ENCODE measurements at places on chromosomes 5 and 9. TPM values are rescaled to one million over a fixed set of nuclear protein-coding genes. Genes with fewer than 3 reads are reported as not detected.

SHROOM1 gene
- total RNA-seq = 3.0 TPM

TSC1 gene
- 34.3 TPM for total RNA-seq

PTBP3 gene
- 165 TPM for total RNA-seq

RAD50 gene
- 32.3 TPM for total RNA-seq

INIP gene
- total RNA-seq = 36.1 TPM

PCDHB15 gene
- total RNA-seq = not detected

C9orf50 gene
- total RNA-seq = not detected

PDGFRB gene
- 4.1 TPM for total RNA-seq

S1PR3 gene
- 0.82 TPM for total RNA-seq

SLC23A1 gene
- 5.2 TPM for total RNA-seq

GHR gene
- total RNA-seq = not detected

ZNF483 gene
- total RNA-seq = 5.0 TPM

SLC6A18 gene
- not detected for total RNA-seq

FAM221B gene
- total RNA-seq = not detected

FRRS1L gene
- total RNA-seq = not detected

CLIC3 gene
- total RNA-seq = 0.91 TPM

ITK gene
- total RNA-seq = 184 TPM

ZDHHC11B gene
- 0.09 TPM for total RNA-seq

ORM2 gene
- not detected for total RNA-seq

SLC6A3 gene
- total RNA-seq = 0.41 TPM

SLC46A2 gene
- not detected for total RNA-seq

MARVELD2 gene
- 0.16 TPM for total RNA-seq

ENTPD8 gene
- not detected for total RNA-seq

MACROH2A1 gene
- 325 TPM for total RNA-seq

COL15A1 gene
- total RNA-seq = 0.20 TPM

DDX4 gene
- 0.98 TPM for total RNA-seq

PKD2L2 gene
- total RNA-seq = not detected

SOX30 gene
- 0.16 TPM for total RNA-seq

PCDHGB6 gene
- 0.25 TPM for total RNA-seq

AHRR gene
- total RNA-seq = 42.2 TPM

JADE2 gene
- total RNA-seq = 81.1 TPM

SCGB3A2 gene
- total RNA-seq = not detected

GTF3C4 gene
- 15.6 TPM for total RNA-seq

GARIN3 gene
- not detected for total RNA-seq

DOK3 gene
- 5.4 TPM for total RNA-seq

CCL27 gene
- 0.25 TPM for total RNA-seq

EGFL7 gene
- total RNA-seq = 0.80 TPM

Measured in T-helper 2 cell treated with Interferon-gamma antibody and Interleukin-4, amounts not matched to agents 100 ng/mL and 5 ng/mL, for 36 hours (primary cell).